Natural killer cell (primary cell): ENCODE measurements at places on chromosomes 11 and 22. TPM values are rescaled to one million over a fixed set of nuclear protein-coding genes. Genes with fewer than 3 reads are reported as not detected.

- no peaks in the 10 kb centered on the region for H3K27me3 ChIP-seq
- H3K27ac ChIP-seq, result no peak overlapping the region
- H3K4me3 ChIP-seq, result no peak overlapping the region
- no peaks in the 10 kb centered on the region for H3K36me3 ChIP-seq
- H3K4me1 ChIP-seq, result no peaks in the 10 kb centered on the region
These were observed 31.3 kb downstream of the ABCC8 start for GRCh38 chr11:17445240-17445795.

- no peak overlapping the region for H3K4me3 ChIP-seq
- H3K27ac ChIP-seq, result no peak overlapping the region
- H3K36me3 ChIP-seq, result no peaks in the 10 kb centered on the region
- no peaks in the 10 kb centered on the region for H3K4me1 ChIP-seq
These were observed 43.6 kb downstream of the CACNG2 start for GRCh38 chr22:36659762-36660509.

HRAS gene
- 30.6 TPM for total RNA-seq

DNA sequence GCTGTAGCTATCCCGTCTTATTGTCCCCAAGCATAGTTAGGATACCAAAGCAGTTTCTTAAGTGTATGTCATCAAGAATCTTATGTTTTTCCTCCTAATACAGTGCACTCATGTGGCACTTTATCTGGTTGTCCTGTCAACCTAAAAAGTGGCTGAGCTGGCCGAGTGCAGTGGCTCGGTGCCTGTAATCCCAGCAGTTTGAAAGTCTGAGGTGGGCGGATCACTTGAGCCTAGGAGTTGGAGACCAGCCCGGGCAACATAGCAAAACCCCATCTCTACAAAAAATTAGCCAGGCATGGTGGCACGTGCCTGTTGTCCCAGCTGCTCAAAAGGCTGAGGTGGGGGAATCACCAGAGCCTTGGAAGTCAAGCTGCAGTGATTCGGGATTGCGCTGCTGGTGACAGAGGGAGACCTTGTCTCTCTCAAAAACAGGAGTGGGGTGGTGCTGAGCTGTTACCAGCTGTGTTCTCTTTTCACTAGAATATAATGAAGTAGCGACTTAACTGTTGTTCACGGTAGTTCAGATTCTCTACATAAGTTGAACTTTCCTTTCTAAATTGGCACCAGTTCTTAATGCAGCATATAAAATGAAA lies 48.1 kb downstream of the EP300 start:
- no peaks in the 10 kb centered on the region for H3K27me3 ChIP-seq
- H3K27ac ChIP-seq, result no peak overlapping the region
- no peaks in the 10 kb centered on the region for H3K4me1 ChIP-seq
- peaks cover 91% of the 10 kb centered on the region for H3K36me3 ChIP-seq
